ENCODE measurements at places on chromosomes 7 and 10.

DNA sequence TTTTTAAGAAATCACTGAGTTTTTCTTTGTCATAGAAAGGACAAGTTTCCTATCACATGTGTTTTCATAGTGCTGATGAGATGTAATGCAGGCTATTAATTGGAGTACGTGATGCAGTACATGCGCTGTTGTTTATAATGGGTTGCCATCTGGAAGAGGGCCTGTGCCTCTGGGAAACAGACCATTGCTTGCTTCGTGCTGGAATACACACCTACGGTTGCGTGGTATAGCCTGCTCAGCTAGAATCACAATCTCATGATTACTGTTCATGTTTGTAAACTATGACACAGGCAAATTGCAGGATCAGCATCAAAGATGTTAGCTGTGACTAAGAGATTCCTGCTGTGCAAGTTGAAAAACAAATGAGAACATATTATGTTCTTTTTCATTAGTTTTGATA, 107.2 kb upstream of the STEAP1B start:
- no peak for DNase-seq

- no peak for DNase-seq
These were observed 64.2 kb downstream of the TAX1BP1 start for GRCh38 chr7:27804139-27804538.

- no peak for DNase-seq
These were observed 325.1 kb downstream of the GALNT17 start for GRCh38 chr7:71457021-71457420.

GRCh38 chr7:39589323-39590111, 23.3 kb downstream of the YAE1 start:
- DNase-seq = no peak

DNA sequence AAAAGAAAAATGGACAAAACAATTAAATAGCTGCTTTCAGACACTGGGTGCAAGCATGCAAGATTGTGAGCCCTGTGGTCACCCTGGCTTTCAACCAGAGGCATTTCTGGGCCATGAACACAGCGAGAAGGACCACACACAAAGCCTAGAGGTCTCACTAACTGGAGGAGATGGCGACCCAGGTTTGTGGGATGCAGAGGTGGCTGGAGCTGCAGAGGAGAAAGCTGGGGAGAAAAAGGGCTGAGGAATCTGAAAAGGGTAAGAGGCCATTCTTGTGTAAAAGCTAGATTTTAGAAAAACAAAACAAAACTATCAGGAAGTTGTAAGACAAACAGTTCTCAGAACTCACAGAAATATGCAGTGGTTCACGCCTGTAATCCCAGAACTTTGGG, 30.1 kb upstream of the PTPRN2 start:
- no peak for DNase-seq

- no peak for DNase-seq
These were observed 989.6 kb upstream of the KCND2 start for GRCh38 chr7:119283353-119283752.

GRCh38 chr10:131198843-131199242, 112.7 kb downstream of the TCERG1L start:
- no peak for DNase-seq

- no peak for DNase-seq
These were observed 32.6 kb downstream of the GSDME start for GRCh38 chr7:24724451-24725190.

- DNase-seq = no peak
These were observed 720.5 kb downstream of the GRID1 start for GRCh38 chr10:85645926-85646711.

DNA sequence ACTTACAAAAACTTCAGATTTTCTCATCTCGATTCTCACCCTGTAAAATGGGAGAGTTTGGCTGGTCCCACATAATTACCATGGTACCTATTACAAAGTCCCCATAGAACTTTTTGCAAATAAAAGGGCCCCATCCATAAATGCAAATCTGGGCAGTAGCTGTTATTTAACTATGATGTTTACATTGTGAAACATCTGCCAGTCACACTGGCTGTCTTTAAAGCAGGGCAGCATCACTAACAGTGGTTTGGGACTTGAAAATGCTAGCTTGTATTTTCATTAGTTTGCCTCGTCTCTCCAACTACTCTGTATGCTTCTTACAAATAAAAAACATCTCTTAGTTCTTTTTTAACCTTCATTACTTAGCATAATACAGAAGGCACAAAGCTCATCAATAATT, 240.7 kb downstream of the FZD1 start:
- no peak for DNase-seq

DNA sequence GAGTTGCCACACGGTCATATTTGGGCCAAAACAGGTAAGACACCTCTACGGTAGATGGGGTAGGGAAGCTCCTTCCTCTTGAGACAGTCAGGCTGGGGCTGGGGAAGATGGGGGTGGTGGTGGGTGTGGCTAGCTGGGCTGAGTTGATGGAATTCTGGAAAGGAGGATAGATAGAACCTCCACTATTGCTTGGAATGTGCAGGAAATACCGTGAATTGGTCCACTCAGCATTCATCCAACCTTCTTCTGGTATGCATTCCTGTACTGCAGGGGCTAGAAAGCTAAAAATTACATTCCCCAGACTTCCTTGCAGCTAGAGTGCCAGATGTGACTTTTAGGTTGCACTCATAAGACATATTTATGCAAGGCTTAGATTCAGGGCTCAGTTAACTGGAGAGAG, 24.8 kb downstream of the TLX1 start:
- DNase-seq = no peak

- DNase-seq = no peak
These were observed 13.2 kb downstream of the ZNF488 start for GRCh38 chr10:47370878-47371277.

DNA sequence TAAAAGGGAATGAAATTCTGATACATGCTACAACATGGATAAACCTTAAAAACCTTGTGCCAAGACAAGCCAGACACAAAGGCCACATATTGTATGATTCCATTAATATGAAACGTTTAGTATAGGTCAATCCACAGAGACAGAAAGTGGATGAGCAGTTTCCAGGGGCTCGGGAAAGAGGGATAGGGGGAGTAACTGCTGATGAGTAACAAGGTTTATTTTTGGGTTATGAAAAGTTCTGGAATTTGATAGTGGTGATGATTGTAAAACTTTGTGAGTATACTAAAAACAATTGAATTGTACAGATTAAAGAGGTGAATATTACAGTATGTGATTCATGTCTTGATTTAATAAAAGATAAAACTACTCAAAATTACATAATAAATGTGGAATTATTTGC, 19.1 kb upstream of the SLC13A1 start:
- no peak for DNase-seq

- no peak for DNase-seq
These were observed 129.0 kb upstream of the TCF7L2 start for GRCh38 chr10:112821038-112821437.

Data from thyroid gland (tissue), 4 donors.